Stimulated activated CD4-positive, alpha-beta T cell treated with anti-CD3 and anti-CD28 coated beads, Interleukin-4, amount 100 ng/mL, for 4 hours (primary cell): ENCODE measurements at places on chromosomes 11 and 22.

DNA sequence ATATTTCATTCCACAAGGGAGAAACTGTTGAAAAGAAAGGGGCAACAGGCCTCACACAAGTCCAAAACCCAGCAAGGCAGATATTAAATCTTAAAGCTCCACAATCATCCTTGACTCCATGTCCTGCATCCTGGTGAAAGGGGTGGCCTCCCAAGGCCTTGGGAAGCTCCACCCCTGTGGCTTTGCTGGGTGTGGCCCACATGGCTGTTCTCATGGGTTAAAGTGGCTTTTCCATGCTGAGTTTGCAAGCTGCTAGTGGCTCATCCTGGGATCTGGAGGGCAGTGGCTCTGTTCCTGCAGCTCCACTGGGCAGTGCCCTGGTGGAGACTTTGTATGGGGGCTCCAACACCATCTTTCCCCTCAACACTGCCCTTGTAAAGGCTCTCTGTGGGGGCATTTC, 106.4 kb downstream of the CTNND1 start:
- no peak for DNase-seq

DNA sequence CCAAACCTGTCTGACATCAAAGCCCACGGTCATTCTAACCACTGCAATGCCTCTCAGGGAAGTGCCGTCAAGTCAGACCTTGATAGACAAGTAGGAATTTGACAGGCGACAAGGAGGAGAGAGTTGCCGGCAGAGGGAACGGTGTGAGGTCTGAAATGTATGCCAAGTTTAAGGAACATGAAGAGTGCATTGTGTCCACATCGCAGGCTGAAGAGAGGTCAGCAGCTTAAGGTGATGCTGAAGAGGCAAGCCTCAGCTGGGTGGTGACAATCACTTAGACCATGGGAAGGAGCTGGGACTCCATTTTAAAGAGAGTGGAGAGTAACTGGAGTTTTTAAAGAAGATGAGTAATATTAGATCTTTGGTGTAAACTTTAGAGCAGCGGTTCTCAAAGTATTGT, 104.9 kb upstream of the TBCEL start:
- no peak for DNase-seq

DNA sequence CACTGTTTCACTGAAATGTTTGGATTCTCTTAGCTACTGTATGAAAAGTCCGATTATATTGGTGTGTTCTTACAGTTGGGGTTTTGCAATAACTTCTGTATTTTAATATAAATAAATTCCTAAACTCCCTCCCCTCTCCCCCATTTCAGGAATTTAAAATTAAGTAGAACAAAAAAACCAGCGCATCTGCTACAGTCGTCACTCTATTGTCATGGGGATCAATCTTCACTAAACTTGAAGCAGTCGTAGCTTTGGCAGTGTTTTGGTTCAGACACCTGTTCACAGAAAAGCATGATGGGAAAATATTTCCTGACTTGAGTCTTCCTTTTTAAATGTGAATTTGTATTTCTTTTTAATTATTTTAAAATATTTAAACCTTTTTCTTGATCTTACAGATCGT, 9.4 kb downstream of the PIWIL3 start:
- DNase-seq, result no peak

- no peak for DNase-seq
Measured at GRCh38 chr22:19059481-19060278, 62.5 kb downstream of the DGCR2 start.

GRCh38 chr22:46586531-46587011, 33.6 kb upstream of the GRAMD4 start:
- DNase-seq, result no peak

DNA sequence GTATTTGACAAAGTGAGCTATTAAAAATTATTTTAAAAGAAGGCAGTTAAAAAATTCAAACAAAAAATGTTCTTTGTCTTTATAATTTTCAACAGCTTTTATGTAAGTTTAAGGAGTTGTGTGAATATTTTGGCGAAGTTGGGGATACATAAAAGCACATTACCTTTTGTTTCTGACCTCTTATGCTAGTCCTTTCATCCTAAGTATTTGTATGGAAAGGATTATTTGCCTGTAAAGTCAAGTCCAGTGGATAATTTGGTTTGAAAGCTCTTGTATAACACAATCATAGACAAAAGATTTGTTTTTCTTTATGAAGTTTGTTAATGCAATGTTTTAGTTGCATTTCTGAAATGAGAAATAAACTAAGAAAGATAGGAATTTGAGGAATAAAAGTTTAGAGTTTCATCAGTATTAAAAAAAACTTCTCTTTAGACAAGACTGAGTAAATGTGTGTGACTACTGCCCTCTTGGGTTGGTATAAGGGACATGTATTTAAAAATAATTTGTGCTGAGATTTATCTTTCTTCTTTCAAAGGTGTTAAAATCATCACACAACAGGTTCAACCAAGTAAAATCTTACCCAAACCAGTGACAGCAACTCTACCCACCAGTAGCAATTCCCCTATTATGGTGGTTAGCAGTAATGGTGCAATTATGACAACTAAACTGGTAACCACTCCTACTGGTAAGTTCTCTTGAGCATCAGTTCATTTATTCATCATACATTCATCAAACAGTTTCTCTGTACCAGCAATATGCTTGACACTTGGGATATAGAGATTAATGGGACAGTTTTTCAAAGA, 68.2 kb downstream of the EMSY start:
- DNase-seq, result no peak

DNA sequence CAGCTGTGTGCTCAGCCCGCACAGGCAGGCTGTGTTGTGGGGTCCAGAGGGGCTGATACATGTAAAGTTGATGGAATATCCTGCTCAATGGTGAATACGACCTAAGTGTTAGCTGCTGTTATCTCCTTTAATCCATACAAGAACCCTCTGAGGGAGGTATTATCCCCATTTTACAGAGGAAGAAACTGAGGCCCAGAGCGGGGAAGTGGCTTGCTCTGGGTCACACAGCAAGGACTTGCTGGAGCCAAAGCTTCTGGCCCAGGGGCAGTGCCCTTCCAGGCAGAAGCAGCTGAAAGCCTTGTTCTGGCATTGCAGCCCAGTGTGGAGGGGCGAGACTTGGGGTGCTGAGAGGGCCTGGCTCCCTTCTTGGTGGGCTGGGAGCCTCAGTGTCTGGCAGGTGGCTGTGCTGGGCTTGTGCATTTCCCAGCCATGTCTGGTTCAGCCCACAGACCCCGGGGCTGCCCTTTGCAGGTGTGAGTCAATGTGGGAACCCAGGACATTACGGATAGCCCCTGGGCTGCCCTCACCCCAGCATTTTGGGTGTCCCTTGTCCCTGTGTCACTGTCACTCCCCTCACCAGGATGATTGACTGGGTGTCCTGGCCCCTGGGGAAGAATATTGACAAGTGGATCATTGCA, 10.4 kb downstream of the USP35 start:
- no peak for DNase-seq

- DNase-seq, result no peak
Measured at GRCh38 chr11:63673579-63673978, 2.4 kb upstream of the ATL3 start.

DNA sequence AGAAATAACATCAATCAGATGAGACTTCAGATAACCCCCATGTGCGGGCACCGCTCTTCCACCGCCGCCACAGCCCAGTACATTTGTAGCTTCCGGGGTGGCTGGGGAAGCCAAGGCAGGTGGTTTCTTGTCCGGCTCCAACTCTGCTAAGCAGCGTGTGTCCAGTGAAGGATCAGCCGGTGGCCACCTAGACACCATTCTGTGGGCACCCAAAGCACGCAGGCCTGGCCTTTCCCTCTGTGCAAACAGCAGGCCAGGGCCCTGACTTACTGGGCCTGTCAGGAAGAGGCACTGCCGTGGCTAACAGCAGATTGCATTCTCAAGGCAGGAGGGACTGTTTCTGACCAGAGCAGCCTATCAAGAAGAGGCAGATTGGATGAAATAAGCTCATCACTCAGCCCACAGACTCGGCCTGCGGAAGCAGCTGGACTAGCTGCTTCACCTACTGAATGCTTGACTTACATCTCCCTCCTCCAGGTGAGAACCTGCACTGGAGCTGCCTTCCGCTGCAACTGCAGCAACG, 74.8 kb downstream of the ETS1 start:
- DNase-seq, result no peak

- DNase-seq, result no peak
Measured at GRCh38 chr11:85590848-85591483, 36.2 kb downstream of the DLG2 start.

DNA sequence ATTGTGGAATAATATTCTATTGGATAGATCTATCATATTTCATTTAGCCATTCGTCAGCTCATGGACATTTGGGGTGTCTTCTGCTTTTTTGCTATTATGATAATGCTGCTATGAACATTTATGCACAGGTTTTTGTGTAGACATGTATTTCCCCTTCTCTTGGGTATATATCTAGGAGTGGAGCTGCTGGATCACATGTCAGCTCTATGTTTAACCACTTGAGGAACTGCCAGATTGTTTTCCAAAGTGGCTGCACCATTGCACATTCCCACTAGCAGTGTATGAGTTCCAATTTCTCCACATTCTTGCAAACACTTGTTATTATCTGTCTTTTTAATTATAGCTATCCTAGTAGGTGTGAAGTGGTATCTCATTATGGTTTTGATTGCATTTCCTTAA, 75.0 kb downstream of the C11orf65 start:
- no peak for DNase-seq

DNA sequence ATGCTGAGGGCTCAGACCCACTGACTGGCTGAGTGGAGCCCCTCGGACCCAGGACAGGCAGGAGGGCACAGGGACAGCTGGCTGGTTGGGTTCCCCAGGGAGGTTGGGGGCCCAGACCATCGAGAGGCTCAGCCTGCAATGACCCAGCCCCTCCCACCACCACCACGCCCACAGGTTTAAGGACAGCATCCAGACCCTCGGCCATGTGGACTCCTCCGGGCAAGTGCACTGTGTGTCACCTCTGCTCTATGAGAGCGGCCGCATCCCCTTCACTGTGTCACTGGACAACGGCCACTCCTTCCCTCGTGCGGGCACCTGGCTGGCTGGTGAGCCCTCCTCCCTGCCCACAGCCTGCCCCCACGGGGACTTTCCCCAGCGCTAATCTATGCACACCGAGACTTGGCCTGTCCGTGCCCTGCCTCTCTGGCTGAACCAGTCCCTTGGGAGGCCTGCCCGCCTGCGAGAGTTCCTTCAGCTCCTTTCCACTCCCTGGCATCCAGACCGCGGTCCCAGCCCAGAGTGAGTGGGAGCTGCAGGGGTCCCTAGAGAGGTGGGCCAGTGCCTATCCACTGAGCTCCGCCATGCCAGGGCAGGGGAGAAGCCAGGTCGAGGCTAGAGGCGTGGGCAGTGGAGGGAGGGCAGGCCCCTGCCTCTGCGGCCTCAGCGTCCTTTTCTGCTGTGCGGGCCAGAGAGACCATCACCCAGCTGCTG, 2.2 kb downstream of the SUSD2 start:
- no peak for DNase-seq

GRCh38 chr22:19233189-19233661, 54.7 kb upstream of the SLC25A1 start:
- DNase-seq, result no peak

GRCh38 chr11:100753172-100753543, 66.1 kb downstream of the ARHGAP42 start:
- DNase-seq, result no peak

GRCh38 chr11:117497206-117497951, 169.7 kb downstream of the CEP164 start:
- DNase-seq, result no peak

- no peak for DNase-seq
Measured at GRCh38 chr11:70611821-70612220, 213.5 kb downstream of the CTTN start.

- no peak for DNase-seq
Measured at GRCh38 chr22:25572708-25573171, 8.3 kb downstream of the GRK3 start.

DNA sequence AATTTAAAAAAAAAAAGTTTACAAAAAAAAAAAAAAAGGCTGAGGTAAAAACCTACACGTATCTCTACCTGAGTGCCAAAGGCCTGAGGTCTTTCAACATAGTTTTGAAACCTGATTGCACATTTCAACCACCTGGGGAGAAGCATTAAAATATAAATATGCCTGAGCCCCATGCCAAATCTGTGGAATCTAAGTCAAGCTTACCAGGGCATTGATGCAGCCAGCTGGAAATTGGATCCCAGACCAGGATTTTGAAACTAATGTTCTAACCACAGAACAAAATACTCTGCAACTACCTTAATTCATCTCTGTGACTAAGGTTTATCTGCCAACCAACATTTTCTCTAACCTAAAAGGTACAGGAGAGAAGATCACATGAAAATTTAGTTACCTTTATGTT, 38.8 kb upstream of the CHRNA10 start:
- DNase-seq, result no peak

DNA sequence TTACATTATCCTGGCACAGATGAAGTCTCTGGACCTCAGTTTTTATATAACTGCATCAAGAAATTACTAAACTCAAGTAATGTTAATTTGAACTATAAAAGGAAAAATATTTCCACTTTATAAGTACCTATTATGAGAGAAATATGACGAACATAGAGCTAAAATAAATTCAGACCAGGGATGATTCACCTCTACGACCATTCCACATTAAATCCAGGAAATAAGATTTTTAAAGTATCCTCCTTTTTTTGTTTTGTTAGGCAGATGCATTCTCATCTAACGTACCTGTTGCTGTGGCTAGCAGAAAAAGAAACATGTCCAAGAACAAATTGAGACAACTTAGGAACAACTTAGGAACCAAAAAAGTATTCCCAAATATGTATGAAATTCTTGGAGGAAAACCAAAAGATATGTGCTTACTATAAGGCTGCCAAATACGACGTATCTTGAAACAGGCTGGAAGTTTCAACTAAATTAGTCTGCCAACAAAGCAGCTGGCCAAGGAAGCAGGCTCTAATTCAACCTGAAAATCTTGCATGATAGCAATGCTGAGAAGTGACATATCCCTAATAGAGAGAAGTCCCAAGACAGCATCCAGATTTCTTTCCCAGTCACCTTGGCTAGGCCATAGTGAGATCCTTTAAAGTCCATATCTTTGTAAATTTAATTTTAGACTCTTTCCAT, 15.7 kb downstream of the SPTY2D1 start:
- DNase-seq, result no peak

DNA sequence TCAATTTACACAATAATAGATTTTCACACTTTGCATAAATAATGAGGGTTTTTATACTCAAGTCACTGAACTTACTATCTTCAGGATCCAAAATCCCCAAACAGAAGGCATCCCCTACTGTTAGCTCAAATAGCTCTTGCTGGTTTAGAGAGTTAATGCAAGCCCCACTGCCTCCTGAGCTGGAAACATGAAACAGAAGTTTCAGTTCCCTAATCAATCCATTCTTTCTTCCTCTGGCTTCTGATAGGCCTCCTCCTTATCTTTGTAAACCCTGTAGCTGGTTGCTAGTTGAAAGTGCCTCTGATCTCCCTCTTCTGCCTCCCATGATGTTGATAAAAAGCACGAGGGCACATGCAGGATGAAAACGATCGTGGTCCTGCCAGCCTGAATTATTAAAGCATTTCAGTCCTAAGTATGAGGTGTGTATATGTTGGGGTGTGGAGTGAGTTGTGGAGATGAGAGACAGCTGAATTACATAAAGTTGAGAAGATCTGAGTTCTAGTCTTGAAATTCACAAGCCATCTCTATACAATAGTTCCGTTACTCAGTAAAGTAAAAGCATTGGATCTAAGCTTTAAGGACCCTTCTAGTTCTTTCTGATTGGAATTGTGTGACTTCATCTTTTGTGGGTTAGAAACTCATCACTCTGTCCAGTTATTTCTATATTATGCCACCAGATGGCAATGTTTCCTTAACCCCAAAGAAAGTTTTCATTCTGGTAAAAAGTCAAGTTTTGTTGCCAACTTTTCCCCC, 35.0 kb upstream of the EHF start:
- DNase-seq, result no peak
